Osteoblast (primary cell): ENCODE measurements at places on chromosomes 4 and X. TPM values are rescaled to one million over a fixed set of nuclear protein-coding genes. Genes with fewer than 3 reads are reported as not detected.
A peak's percentile ranks its signal among the peaks of the same experiment; 100 is the strongest.

DNA sequence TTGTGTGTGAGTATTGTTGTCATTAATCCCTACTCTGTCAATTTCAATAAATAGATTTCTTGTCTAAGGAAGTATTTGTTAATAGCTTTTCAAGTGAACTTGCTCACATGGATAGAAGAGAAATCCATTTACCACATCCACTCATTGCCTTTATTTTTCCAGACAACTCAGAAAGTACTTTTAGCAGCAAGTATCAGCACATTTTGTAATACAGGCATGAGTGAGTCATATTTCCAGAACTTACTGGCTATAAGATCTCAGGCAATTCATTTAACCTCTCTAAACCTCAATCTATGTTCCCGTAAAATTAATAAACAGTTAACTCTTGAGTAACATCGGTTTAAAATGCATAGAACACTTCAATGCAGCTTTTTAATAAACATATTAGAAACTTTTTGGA lies 317.9 kb upstream of the PCDH7 start:
- no peak for DNase-seq

RADX gene
- total RNA-seq: 1.2 and 1.4 TPM in 2 replicates

DNA sequence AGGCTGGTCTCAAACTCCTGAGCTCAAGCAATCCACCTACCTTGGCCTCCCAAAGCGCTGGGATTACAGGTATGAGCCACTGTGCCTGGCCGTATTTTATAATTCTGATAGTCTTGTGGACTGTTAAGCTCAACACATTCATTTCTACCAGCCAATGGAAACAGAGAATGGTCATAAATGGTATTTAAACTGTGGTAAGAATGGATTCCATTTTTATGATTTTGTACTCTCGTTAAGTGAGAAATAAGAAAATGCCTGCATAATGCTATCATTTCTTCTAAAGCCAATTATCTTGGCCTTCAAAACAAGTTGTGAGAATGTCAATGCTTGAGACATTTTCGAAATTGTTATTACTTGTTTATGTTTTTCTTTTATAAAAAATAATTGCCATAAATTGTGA lies 321.0 kb downstream of the IL15 start:
- DNase-seq: no peak

- no peak for DNase-seq
Observed at GRCh38 chrX:53939127-53939526, 105.1 kb downstream of the PHF8 start.

HPGDS gene
- not detected in 2 replicates for total RNA-seq

DNA sequence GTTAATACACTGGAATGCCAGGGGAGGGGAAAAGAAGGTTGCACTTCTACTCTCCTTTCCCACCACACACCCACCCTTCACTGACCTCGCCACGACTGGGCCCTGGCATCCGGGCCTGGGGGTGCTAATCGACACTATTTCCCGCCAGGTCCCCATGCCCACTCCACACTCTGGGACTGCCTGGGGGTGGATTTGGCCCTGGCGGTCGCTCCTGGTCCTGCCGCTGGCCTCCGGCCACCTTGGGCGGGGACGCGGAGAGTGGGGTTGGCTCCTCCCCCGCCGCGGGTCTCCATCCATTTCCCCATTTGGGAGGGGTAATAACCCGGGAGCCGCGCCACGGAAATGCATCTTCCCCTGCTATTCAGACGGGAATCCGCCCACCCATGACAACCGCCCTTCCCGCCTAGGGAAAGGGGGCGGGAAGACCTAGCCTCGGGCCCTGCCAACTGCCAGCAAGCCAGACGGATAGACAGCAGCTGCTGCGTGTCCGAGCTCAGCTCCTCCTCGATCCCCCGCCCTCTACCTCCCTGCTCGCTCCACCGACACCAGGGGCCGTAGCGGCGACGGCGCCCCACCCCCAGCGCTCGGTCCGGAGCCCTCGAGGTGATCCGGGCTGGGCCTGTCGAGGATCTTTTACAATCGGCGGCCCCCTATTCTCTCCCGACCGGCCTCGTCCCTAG lies 78.1 kb downstream of the RLIM start:
- DNase-seq: peak; percentile 93

GRCh38 chr4:23887173-23887572 lies 2.7 kb downstream of the PPARGC1A start:
- DNase-seq: no peak

PLXNB3 gene
- 2.7 and 4.3 TPM in 2 replicates for total RNA-seq

MFAP3L gene
- 7.6 and 8.0 TPM in 2 replicates for total RNA-seq

GRCh38 chr4:127143460-127144195 lies 489.1 kb upstream of the INTU start:
- DNase-seq: no peak

- no peak for DNase-seq
Observed at GRCh38 chr4:180398564-180398963, 1844.6 kb upstream of the TENM3 start.

- DNase-seq: no peak
Observed at GRCh38 chr4:67273666-67274065, 271.6 kb downstream of the CENPC start.

GRCh38 chr4:3201718-3202702 lies 46.9 kb upstream of the MSANTD1 start:
- peak; percentile 84 for DNase-seq

DNA sequence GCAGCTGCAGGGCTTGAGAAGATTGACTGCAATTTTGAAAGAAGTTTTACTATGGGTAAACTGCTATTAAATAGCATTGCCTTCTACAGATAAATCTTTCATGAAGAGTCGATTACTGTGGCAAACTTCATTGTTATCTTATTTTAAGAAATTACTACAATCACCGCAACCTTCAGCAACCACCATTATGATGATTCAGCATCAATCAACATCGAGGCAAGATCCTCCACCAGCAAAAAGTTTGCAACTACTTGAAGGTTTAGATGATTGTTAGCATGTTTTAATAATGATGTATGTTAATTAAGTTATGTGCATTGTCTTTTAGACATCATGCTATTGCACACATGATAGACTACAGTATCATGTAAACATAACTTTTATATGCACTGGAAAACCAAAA lies 1511.0 kb downstream of the FSTL5 start:
- DNase-seq: no peak

DNA sequence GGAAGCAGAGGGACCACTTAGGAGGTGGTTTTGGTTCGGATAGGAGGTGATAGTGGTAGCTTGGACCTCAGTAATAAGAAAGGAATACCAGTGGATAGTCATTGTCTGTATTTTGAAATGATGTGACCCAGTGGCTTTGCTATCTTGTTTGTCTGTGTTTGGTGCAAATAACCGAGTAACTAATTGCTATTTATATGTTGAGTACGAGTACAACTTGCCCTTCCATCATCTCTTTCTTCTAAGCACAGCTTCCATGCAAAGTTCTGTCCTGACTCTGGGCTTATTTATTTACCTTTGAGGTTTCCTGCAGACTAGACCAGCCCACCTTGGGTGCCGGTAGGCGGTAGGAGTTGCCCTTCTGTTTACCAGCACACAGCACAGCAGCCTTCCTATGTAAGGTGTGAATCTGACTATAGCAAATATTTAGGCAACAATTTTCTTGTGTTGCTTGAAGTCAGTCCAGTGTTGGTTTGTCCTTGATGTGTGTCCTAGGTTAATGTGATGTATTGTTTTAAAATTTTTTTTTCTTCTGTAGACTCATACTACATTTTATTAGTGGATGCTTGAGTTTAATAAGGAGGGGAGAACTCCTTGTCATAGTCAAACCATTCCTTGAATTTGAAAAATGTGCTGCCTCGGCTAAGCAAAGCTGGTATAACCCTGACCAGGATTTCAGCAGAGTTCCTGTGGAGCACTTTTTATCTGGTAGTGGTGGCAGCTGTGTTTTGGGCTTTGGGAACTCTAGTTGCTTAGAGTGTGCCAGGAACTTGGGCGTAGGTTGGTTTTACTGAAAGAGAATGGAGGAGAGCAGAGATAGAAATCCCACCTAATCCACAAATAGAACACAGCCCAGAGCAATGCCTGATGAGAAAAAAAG lies 21.9 kb downstream of the PTTG2 start:
- DNase-seq: no peak

GRCh38 chrX:1475481-1475880 lies 22.8 kb upstream of the ASMTL start:
- no peak for DNase-seq

- DNase-seq: peak; percentile 80
Observed at GRCh38 chr4:53763813-53764597, 172.7 kb upstream of the LNX1 start.

- peak; percentile 1 for DNase-seq
Observed at GRCh38 chr4:80963051-80963450, 67.5 kb upstream of the BMP3 start.

ANKRD50 gene
- 27.5 and 31.8 TPM in 2 replicates for total RNA-seq

DNA sequence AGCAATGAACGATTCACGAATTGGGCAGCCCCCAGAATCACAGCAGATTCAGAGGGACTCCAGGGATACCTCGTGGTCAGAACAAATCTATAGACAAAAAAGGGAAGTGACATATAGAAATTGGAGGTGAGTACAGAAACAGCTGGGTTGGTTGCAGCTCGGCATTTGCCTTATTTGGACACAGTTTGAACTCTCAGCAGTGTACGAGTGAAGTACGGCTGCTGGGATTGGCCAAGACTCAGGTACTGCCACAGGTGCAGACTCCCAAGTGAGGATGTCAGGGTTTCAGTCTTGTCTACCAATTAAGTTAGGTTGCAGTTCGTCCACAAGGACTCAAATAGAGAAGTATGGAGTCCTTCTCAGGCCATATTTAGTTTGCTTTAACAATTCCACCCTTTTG lies 28.2 kb downstream of the HTT-AS start:
- DNase-seq: no peak

GRCh38 chr4:24229978-24230377 lies 340.1 kb upstream of the PPARGC1A start:
- DNase-seq: no peak

DNA sequence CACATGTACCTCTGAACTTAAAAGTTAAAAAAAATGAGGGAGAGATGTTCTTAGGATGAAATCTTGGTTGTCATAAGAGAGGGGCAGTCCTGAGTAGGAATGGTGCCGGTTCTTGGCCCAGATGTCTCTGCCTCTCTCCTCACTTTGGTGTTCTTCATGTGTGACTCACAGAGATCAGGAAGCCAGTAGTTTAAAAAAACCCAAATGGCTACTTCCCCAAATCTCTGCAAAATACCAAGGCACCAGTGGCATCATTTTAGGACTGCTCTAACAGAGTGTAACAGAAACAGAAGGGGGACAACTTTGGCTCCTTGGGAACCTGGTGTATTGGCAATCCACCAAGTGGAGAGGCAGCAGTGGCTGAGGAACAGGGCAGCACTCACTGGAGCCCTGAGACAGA lies 116.8 kb downstream of the SCD5 start:
- no peak for DNase-seq

- no peak for DNase-seq
Observed at GRCh38 chrX:16100673-16101072, 22.7 kb upstream of the GRPR start.

KCNIP4 gene
- total RNA-seq: under 0.01 TPM in 1 of 2 replicates, not detected in the other

DNA sequence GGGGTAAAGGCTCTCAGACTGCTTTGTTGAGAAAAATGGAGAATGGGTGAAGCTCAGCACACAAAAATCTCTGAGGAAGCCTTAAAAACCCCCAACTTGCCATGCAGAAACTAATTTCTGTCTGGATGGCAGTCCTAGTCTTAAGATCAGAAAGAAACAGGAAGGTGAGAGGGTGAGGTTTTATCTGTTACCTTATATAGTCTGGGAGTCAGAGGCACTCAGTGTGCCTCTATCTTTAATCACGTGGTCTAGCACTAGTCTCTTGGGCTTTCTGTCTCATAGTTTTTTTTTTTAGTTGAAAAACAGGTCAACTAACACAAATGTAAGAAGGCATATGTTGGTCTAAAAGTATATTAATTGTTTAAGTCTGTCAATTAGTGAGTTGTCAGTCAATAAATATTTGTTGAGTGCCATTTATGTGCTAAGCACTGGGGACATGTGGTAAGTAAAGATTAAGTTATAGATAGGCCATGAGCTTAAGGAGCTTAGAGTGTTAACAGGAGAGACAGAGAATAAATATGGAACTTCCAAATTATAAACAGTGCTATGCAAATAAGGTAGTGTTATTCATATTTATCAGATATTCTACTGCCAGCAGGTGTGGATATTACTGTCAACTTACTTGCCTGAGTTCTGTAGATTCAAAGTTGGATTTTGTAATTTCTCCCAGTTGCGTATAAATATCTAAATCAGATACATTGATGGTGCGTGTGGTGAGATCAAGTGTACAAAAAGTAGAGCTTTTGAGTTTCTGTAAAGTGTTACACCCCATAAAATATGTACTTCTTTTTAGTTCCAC lies 7.0 kb downstream of the CYBB start:
- DNase-seq: no peak

GRCh38 chr4:186294160-186294559 lies 28.2 kb downstream of the F11 start:
- DNase-seq: no peak

GRCh38 chr4:87545052-87545451 lies 15.9 kb upstream of the SPARCL1 start:
- peak; percentile 27 for DNase-seq

RBM46 gene
- not detected in 2 replicates for total RNA-seq

DNA sequence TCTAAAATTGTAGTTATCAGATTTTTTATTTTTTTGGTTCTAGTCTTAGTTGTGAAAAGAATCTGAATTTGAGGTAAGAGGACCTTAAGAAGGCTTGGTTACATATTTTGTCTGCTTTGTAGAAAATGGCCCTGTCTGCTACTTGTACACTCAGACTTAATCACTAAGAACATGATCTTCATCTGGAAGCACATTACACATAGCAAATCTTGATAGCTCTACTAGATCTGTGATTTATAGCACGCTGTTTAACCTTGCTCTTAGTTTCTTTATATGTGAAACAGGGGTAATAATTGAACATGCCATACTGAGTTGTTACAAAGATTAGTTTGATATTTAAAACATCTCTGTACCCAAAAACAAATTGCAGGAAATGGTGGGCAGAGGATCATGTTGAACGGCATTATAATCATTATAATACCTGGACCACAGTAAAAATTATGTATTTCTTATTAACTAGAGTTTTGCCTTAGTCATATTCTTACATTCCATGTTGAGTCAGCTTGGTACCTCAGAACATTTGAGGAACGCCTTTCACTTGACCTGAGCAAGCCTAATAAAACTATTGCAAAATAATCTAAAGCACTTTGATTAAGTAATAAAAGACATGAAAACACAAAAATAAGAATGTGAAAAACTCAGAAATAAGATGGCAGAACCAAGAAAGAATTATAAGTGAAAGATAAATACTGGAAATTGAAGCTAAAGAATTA lies 738.0 kb upstream of the AADAT start:
- DNase-seq: no peak

AKAP4 gene
- total RNA-seq: not detected in 2 replicates

TEC gene
- 1.5 and 1.8 TPM in 2 replicates for total RNA-seq

DNA sequence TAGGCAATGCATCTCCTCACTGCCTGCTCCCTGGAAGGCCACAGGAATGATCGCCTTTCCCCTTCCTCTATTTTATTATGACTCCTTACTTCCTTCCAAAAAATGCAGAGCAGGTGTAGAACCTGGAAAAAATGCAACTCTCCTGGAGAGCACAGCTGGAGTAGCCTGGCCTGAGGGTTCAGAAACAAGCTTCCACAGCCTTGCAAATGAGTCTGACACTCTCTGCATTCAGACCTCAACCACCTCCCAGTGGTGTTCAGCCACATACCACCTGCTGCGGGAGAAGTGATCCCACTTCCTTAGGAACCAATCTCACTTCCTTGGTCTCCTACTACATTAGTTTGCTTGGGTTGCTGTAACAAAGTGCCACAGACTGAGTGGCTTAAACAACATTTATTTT lies 368.1 kb upstream of the NOCT start:
- DNase-seq: no peak
